Stimulated activated CD4-positive, alpha-beta T cell treated with anti-CD3 and anti-CD28 coated beads, Interleukin-2, amount 100 ng/mL, for 24 hours (primary cell): ENCODE measurements at places on chromosomes 6 and 20.

- DNase-seq: peak; percentile 14
Observed at GRCh38 chr20:45407067-45407745, 883 bp upstream of the DBNDD2 start.

GRCh38 chr6:144294016-144294415, 8.9 kb downstream of the UTRN start:
- no peak for DNase-seq

- no peak for DNase-seq
Observed at GRCh38 chr6:29506446-29507067, 18.8 kb upstream of the MAS1L start.

DNA sequence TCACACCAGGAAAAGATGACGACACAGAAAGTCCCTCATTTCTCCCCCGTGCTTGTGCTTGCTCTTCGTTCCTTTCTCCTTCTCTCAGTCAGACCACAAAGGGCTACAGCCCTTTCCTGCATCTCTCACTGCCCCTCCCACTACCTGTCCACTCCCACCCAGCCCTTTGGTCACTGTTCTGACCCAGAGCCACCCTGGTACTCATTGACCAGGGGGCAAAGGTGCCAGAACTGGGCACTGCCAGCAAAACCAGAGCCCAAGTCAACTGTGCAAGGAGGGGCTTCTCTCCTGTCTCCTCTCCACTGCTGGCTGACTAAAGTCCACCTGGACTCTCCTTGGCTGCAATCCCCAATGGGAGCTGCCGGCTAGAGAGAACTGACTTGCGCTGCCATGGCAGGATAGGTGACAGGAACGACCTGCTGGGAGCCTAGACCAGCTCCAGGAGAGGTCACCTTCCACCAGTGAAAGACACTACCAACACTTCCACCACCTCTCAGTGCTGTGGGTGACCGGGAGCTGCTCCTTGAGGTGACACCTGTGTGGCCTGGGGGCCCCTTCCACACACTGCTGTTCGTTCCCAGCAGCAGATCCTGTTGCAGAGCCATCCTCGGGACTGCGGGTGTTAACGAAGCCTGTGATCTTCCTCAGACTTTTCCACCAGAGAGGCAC, 32.8 kb downstream of the KCNK17 start:
- DNase-seq: no peak

- DNase-seq: no peak
Observed at GRCh38 chr6:64023693-64024092, 388.1 kb downstream of the PHF3 start.

DNA sequence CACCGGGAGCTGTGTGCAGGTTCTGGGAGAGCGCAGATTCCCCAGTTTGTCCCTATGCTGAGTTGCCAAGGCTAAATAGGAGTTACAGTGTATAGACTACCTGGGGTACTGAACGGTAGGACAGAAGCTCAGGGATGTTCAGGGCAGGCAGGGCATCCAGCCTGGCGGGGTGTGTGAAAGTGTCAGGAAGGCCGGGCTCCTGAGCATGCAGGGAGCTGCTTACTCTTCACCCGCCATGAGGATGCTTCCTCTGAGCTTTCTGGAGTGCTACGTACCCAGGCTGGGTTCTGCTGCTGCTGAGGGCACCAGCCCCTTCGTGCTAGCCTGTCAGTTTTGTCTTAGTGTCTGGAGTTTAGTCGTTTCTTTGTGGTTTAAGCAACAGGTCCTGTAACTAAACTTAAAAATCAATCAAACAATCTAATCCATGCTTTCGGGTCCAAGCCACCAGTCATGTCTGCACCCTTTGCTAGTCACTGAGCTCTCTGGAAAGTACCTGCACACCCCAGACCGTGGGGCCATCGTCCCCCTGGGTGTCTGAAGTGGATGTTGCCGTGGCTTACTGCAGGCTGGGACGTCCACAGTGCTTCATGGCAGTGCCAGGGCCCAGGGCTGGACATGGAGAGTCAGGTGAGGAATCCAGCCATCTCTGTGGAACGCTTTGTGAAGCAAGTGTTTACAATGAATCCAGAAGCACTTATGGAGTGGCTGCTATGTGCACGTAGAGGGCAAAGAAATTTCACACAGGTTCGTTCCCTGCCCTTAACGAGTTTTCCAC, 220.3 kb upstream of the SNX9 start:
- DNase-seq: no peak

GRCh38 chr6:37589198-37589597, 89.5 kb upstream of the CCDC167 start:
- DNase-seq: no peak

- no peak for DNase-seq
Observed at GRCh38 chr6:74577619-74578018, 628.2 kb downstream of the COL12A1 start.

- DNase-seq: no peak
Observed at GRCh38 chr20:2299301-2299700, 3.5 kb downstream of the TGM3 start.

DNA sequence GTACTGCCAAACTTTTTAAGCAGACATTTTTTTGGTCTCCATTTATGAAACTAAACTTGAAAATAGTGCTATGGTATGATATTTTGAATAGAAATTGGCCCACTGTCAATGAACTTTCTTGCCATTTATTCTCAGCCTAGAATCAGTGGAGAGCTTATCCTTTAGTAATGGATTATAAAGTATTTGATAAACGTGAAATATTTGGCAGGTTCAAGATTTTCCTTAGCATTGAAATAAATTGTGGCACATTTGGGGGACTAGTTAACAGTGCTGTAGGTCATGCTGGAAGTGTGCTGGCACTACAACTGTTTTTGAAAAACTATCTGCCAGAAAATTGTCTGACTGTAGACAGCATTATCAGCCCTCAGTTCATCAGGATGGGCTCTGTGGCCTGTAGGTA, 2.1 kb downstream of the PRSS35 start:
- DNase-seq: no peak

- DNase-seq: no peak
Observed at GRCh38 chr20:44785768-44786167, 24.6 kb downstream of the RIMS4 start.

- no peak for DNase-seq
Observed at GRCh38 chr6:13911337-13911736, 13.4 kb upstream of the RNF182 start.

- no peak for DNase-seq
Observed at GRCh38 chr6:14381829-14382677, 264.5 kb downstream of the CD83 start.

DNA sequence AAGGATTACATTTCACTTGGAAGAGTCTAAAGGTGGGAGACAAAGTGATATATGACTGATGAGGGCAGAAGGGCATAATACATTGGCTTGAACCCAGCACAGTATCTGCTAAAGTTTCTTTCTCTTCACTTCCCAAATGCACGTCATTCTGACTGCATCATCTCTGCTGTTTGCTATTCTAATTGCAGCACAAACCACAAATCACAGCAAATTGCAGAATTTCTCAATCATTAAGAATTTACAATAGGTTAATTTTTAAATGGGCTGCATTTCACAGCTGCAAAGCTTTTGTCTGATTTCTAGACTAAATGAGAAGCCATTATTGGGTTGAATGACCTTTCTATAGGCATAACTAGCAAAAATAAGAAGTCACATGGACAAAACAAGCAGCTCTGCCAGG, 337.0 kb downstream of the RNGTT start:
- DNase-seq: no peak

DNA sequence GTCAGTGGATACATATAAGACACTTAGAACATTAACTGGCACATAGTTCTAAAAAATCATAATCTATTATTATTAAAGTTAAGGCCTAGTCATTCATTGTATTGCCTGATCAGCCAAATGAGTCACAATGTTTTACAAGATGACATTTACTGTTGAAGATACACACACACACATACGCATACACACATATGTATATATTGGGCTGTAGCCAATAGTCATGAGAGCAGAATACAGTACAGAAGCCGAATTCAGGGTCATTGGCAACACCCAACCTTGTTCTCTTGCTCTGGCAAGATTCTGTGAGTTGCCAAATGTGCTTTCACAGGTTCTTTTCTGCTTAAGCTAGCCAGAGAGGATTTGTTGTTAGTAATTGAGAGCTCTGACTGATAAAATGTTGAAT, 922.8 kb upstream of the MAP3K7 start:
- no peak for DNase-seq

GRCh38 chr6:40244699-40245098, 310.4 kb upstream of the MOCS1 start:
- DNase-seq: no peak

DNA sequence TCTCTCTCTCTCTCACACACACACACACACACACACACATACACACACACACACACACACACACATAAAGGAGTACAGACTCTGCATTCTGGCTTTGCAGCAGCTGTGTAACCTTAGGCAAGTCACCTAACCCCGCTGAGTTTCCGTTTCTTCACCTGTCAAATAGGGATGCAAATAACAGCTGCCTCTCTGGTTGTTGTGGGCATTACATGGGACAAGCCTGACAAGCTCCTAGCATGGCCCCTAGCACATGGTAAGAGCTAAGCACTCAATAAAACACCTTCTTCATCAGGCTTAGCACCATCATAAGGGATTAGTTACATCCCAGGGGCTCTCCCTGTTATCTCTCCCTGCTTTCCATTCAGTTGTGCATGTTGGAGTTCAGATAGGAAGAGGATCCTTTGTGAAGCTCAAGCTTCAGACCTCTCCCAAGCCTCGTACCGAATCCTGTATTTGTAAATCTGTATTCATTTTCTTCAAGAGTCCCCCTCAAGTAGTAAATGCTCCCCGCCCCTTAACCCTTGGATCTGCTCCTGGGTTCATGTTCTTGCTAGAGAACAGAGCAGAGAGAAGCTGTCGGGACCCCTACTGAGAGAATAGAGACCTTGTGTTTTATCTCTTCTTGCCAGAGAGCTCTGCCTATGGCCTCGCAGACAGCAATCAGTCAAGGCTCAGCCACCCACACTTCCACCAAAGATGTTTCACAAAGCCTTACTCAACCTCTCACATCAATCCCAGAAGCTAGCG, 2.2 kb downstream of the SLC13A3 start:
- DNase-seq: no peak

- DNase-seq: no peak
Observed at GRCh38 chr6:130932438-130932837, 105.2 kb downstream of the SMLR1 start.

GRCh38 chr6:32763421-32763820, at the start of gene HLA-DQB2:
HLA-DQB2 (minus strand) TSS chr6:32763532; CDS start chr6:32763470, 62 bp downstream.
- DNase-seq: no peak

DNA sequence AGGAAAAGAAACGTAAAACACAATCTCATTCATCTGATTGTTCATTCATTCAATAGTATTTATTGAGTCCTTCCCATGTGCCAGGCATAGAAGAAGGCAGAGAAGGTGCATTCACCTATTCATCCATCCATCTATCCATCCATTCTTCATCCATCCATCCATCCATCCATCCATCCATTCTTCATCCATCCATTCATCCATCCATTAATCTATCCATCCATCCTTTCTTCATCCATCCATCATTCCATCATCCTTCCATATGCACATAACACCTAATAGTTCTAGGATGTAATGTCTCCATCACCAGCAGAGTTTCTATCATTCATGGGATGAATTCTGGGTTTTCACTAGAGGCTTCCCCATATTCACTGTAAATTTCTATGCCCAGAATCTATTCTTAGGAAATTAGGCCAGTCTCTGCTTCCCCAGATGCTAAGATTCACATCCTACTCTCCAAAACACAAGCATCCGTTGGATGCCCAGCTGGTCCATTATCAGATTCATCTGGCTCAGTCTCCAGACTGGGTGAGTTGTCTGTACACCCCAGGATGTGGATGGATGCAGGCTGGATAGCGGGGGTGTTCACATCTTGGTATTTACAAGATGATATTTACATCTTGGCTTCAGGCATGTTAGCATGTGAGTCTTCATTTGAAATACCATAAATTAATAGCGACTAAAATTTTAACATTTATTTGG, 517.7 kb upstream of the SULF2 start:
- DNase-seq: no peak

- no peak for DNase-seq
Observed at GRCh38 chr6:12403201-12403826, 113.2 kb downstream of the EDN1 start.

DNA sequence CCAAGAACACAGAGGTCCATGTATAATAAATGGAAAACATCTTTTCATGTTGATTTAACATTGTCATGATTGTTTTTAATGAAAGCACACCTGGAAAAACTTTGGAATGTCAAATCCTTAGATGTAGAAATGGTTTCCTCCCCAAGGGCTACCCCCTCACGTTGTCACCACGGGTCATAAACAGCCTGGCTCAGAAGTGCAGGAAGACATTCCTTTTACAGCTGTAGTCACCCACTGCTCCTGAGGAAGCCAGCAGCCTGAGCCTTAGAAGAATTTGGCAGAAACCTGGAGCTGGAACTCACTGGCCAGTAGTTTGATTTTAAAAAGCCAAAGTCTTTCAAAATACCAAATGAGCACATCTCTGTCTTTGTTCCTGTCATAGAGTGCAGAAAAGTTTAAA, 23.7 kb downstream of the ADGRF5 start:
- no peak for DNase-seq

- DNase-seq: no peak
Observed at GRCh38 chr6:108526739-108527174, 34.0 kb upstream of the FOXO3 start.

- no peak for DNase-seq
Observed at GRCh38 chr6:107272246-107272645, 156.9 kb upstream of the BEND3 start.

DNA sequence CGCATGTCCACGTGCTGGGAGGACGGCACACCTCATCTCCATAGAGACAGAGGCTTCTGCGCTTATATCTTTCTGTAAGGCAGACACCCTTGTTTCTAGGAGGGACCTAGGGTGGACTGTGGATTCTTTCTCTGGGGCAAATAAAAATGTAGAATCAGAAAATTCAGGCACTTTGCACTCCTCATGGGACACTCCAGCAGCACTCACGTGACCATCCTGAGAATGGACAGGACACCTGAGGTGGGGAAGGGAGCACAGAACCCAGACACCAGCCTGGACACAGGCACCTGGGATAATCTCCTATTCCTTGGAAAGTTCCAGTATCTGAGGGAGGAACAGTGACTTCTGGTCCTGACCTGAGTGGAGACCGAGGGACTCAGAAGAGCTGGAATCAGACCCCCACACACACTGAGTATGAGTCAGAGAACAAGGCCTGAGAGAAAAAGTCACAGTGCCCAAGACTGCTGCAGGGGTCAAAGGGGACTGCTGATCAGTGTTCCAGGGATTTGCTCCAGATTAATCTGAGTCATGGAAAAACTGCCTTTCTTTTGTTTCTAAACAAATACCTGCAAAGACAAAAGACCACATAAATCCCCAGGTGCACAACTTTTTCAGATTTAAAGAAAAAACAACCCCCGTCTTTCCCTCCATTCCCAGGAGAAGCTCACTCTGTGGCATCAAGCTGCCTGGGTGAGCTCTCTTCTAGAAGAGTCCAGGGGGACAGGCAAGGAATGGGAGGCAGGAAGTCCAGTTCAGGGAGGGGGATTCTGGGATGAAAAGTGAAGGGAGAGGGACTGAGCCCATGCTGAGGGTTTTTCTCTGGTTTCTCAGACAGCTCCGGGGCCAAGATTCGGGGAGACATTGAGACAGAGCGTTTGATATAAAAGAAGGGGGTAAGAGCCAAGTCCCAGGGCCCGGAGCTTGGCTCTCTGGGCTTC, 35.6 kb upstream of the MICB start:
- DNase-seq: no peak

GRCh38 chr6:134680021-134680420, 269.9 kb downstream of the ALDH8A1 start:
- DNase-seq: no peak
